Left hindlimb (tissue), 1 donor: ENCODE measurements at places on chromosomes 2 and 18.
A peak's percentile ranks its signal among the peaks of the same experiment; 100 is the strongest.

DNA sequence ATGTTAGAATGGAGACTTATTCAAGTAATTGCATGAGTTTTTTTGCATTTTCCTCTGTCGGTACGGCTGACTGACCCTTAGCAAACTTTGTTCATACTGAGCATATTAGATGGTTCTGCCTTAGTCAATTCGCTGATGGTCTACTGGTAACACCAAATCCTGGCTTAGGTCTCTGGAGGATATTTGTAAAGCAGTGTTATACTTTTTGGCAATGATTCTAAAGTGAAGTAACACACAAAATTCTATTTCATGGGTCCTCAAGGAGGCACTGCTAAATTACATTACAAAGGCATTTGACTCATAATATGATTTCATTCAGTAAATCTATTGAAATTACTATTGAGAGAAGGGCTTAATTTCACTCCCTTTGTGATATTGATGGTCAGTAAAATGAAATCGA, 246.8 kb upstream of the RASGRP3 start:
- DNase-seq, result no peak

GRCh38 chr2:219306047-219306446, 3.2 kb downstream of the PTPRN start:
- DNase-seq, result no peak

DNA sequence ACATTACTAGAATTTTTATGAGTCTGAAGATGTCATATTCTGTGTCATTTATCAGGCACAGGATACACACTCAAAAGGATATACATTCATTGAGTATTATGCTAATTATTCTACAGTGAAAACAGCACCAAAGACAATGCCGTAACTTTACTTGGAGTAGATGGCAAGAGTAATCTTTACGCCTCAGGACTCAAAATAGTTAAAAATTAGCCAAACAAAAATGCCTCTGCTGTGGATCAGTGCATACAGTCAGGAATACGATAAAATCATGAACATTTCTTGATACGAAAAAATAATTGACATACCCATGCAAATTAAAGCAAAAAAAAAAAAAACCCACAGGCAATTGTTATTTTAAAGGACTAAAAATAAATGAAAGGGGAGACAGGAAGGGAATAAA, 129.7 kb downstream of the NETO1 start:
- DNase-seq, result no peak

GRCh38 chr2:102273619-102274211, 37.6 kb upstream of the IL1RL1 start:
- DNase-seq, result no peak

- no peak for DNase-seq
Measured at GRCh38 chr2:54480025-54480424, 23.9 kb downstream of the SPTBN1 start.

DNA sequence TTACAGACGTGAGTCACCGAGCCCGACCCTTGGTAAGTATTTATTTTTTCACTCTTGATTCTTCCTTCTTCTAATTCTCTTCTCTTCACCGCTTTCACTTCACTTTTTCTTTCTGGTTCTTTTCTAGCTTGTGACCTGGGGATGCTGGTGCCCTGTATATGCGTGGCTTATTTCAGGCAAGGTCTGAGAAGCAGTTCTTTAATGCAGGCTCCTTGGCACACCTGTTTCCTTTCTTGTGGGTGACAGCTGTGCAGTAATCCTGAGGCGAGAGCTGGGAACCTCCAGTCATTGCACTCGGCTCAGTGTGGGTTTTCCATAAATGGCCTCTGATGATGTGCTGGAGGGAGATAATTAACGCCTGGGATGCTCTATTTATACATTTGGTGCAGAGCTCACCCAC, 193.8 kb downstream of the TSN start:
- DNase-seq, result no peak

GRCh38 chr18:57789759-57790158, 13.4 kb downstream of the ATP8B1 start:
- no peak for DNase-seq

- DNase-seq, result peak; percentile 7
Measured at GRCh38 chr2:120394764-120395163, 48.8 kb downstream of the INHBB start.

- DNase-seq, result no peak
Measured at GRCh38 chr18:71485611-71486010, 1058.5 kb downstream of the CBLN2 start.

GRCh38 chr2:227860221-227860641, 11.2 kb upstream of the DAW1 start:
- peak; percentile 57 for DNase-seq

DNA sequence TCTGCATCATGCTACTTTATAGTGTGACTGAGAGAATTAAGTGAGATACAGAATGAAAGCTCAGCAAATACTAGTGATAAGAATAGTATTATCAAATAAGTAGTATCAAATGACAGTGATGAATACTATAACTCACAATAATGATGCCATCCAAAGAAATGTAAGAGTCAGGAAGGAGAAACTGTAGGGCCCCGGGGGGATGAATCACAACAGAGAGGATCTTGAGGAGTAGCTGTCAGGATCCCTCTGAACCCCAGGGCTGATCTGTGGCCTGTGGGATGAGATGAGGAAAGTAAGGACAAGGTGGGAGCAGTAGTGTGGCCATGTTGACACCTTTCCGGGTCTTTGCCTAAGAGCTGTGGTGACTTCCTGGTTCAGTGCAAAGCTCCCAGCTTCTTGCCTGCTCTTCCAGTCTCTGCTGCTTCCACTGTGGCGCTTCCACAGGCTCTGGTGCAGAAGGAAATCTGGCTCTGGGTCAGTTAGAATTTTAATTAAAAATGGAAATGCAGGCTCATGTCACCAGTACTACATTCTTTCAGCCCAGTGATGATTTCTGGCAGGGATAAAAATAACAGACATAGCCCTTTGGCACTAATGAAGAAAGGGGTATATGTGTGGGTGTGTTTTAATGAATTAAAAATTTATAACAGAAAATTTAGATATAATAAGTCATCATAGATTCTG, 166.9 kb downstream of the MYO3B start:
- no peak for DNase-seq

DNA sequence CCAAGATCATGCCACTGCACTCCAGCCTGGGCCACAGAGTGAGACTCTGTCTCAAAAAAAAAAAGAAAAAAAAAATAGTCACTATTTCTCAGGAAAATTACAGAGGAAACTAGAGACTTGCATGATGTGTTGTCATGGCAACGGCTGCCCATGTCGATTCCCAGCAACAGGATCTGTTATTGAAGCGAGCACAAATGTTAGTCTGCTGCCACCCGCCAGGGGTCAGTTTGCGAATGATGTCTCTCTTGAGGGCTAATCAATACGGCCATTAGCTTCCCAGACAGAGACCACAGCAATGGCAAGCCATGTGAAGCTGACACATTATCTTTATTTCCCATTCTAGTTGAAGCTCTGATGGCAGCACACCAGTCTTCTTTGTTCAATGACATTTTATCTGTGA, 32.4 kb upstream of the ACYP2 start:
- DNase-seq, result no peak

DNA sequence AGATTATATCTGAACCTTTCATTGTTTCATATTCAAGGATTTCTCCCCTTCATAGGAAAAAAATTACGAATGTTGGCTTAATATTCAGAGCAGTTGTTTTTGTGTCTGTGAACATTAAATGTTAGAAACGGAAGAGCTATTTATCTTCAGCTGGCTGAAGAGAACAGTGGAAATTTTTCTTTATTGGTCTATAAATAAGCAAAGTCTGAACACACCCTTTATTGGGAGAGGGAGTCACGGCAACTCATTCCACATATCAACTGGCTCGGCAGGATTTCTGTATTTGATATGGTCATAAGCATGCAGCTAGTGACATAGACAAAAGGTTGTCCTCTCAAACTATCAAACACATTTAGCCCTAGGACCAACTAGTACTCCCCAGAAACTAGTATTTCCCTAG, 468.4 kb upstream of the HNRNPA3 start:
- no peak for DNase-seq

GRCh38 chr2:171807831-171808393, 86.1 kb downstream of the SLC25A12 start:
- DNase-seq, result no peak

GRCh38 chr2:219455581-219455980, 20.9 kb downstream of the SPEG start:
- DNase-seq, result no peak

DNA sequence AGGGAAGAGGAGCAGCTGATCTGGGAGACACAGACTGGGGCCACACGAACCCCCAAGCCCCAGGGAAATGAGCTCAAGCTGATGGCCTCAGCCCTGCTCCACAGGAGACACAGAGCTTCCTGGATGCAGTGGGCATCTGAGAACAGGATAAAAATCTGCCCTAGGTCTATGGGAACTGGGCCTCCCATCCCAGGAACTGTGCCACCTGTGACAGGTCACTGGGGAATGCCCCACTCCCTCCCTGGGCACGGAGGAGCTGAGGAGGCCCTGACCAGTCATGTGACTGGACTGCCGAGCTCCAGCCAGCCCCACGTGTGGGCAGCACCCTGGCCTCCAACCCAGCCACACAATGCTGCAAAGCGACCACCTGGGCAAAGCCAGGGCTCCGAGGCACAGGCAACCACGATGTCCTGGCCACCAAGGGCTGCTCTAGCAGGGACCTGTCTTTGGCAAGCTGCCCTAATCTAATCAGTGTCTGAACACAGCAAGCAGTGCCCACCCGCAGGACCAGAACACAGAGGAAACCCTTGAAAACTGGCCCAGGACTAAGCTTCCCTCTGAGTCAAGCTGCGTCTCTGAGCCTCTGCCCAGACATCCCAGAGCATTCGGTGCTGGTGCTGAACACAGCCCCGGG, 57.8 kb upstream of the ID2 start:
- DNase-seq, result no peak

DNA sequence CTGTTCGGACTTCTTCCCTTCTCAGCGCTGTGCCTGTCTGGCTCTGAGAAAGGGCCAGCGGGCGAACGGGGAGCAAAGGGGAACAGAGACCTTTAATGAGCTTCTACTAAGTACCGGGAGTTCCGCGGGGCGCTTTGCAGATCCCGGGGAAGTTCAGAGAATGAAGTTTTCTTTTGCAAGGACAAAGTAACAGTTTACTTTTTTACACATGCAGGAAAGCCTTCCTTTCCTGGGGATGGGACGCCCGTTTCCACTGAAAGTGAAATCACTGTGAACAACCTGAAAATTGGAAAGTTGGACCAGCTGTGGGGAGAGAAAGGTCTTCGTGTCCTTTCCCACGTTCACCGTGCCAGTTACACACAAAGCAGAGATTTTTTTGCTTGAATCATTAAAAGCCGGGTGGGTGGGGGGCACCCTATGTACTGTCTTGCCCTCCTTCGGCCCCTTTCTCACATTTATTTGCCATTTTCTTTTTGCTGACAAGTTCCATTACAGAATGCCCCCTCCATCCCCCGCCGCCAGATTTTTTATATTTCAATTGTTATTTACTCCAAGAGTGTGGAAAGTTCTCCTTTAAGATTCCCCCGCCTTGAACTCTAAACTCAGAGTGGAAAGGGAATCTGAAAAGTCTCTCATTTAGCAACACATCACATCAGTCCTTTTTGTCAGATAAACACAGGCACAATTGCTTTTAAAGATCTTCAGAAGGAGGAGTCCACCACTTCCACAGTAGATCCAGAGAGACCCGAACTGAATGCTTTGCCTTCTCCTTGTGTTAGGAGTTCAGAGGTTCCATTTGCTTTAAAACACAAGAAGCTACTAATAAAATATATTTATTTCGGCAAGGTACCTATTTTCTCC, 1.1 kb upstream of the FN1 start:
- DNase-seq, result peak; percentile 50

GRCh38 chr18:22391407-22392345, 26.0 kb downstream of the CTAGE1 start:
- DNase-seq, result no peak

DNA sequence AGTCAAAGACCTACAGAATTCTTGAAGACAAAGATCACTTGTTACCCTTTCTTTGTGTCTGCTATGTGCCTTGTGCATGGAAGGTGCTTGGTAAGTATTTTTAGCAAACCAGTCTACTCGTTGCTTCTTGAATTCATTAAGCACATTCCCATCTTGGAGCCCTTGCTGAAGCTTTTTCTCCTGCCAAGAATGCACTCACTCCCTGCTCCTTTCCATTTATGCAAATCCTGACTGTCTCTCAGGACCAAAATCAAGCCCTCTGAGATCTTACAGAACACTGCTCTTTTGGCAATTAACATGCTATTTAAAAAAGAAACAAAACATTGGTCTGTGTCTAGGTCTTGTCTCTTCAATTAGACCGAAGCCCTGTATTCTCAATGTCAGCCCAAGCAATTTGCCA, 75.8 kb downstream of the CLHC1 start:
- DNase-seq, result no peak

- DNase-seq, result no peak
Measured at GRCh38 chr2:74540291-74540690, 10.6 kb downstream of the HTRA2 start.

DNA sequence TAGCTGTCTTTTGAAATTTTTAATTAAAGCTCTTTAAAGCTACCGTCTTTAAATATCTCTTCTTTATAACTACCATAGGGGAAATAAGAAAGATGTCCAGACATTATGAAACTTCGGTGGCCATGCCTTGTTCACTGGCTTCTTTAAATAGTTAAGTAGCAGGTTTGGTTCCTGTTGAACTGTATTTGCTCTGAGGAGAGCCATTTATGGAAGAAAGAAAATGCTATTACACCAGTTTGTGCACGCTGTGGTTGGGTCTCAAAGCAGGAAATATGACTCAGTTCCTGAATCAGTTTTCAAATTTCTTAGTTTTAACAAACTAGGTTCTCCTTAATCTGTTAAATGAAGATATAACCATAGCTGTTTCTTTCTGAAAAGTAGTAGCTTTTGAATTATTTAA, 12.2 kb downstream of the ARPC2 start:
- DNase-seq, result no peak

- no peak for DNase-seq
Measured at GRCh38 chr18:51235009-51235789, 37.7 kb upstream of the MEX3C start.

GRCh38 chr2:33505966-33506365, 29.5 kb downstream of the RASGRP3 start:
- DNase-seq, result no peak

GRCh38 chr2:185208261-185208660, 530.3 kb upstream of the FSIP2 start:
- DNase-seq, result no peak

DNA sequence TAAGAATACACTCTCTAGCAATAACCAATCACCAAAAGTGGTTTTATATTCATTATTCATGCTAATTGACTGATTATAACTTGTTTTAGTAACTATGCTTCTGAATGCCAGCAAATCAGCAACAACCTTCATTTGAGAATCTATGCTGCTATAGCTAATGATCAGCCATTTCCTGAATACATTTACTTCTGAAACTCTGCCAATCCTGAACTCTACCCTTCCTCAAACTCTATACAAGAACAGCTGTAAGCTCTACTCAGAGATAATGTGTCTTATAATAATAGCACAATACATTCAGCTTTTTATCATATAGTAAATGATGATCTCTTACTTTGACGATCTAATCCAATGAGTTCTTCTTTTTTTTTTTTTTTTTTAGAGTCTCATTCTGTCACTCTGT, 85.7 kb upstream of the EPAS1 start:
- no peak for DNase-seq

GRCh38 chr2:240593026-240593702, 6.6 kb downstream of the CAPN10 start:
- DNase-seq, result peak; percentile 23

- no peak for DNase-seq
Measured at GRCh38 chr2:239927424-239927981, 97.6 kb downstream of the NDUFA10 start.
